ENCODE measurements at places on chromosomes 7 and 10.
A peak's percentile ranks its signal among the peaks of the same experiment; 100 is the strongest.

- no peak for DNase-seq
Measured at GRCh38 chr7:84847790-84848189, 339.1 kb downstream of the SEMA3D start.

GRCh38 chr7:51679358-51679757, 362.7 kb upstream of the COBL start:
- no peak for DNase-seq

- DNase-seq, result no peak
Measured at GRCh38 chr7:76346097-76346496, 12.7 kb downstream of the YWHAG start.

DNA sequence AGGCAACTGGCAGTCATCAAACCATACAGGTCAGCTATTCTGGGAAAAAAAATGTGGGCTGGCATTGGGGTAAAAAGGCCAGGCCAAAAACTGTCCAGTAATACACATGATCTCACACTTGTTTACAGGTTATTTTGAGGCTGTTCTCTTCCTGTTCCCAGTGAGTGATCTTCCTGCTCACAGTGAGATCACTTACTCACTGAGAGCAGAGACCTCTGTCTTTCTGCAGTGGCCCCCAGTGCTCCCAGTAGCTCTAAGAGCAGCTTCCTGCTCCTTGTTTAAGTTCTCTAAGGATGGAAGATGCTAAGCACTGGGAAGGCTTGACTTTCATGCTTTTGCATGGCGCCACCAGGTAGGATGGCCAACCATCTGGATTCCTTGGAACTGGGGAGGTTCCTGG, 93.5 kb upstream of the KIAA1217 start:
- DNase-seq, result no peak

- no peak for DNase-seq
Measured at GRCh38 chr7:129865925-129866201, 86.9 kb downstream of the UBE2H start.

GRCh38 chr7:22485189-22485588, 14.8 kb downstream of the STEAP1B start:
- no peak for DNase-seq

GRCh38 chr7:7156663-7157062, 25.7 kb upstream of the C1GALT1 start:
- DNase-seq, result no peak

GRCh38 chr10:133237241-133237587, 441 bp upstream of the VENTX start:
- DNase-seq, result peak; percentile 46

DNA sequence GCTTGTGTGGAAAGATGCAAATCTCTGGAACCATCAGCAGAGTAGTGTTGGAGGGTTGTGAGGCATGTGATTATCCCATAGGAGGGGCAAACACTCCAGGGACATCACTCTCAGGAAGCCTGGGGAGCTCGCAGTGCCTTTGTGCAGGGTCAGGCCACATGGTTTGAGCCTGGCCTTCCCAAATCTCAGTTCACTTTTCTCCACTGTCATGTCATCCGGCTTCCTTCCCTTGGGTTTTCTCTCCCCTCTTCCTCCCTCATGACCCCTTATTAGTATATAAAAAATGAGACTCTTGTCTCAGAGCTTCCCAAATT, 20.4 kb downstream of the TSPAN14 start:
- no peak for DNase-seq

- no peak for DNase-seq
Measured at GRCh38 chr10:78540355-78541076, 506.9 kb downstream of the RPS24 start.

DNA sequence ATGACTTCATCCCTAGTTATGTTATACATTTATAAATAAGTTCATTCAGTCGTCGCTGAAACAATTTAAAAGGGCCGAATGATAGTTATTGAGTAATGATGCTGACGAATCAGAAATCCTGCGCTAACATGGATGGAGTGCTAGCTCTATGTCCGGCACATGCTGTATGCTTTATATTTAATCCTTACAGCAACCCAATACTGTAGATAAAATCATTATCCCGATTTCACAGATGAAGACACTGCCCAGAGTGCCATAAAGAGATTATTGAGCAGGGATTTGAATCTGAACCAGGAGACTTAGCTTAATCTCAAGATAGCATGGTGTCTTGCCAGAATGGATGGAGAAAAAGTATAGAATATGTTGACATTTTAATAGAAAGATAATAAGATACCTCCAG, 1.1 kb upstream of the ICA1 start:
- no peak for DNase-seq

GRCh38 chr10:122815458-122815857, 30.2 kb downstream of the CUZD1 start:
- DNase-seq, result no peak

GRCh38 chr7:132782777-132783640, 206.7 kb upstream of the PLXNA4 start:
- DNase-seq, result no peak

- DNase-seq, result no peak
Measured at GRCh38 chr10:98150544-98150943, 16.1 kb downstream of the R3HCC1L start.

DNA sequence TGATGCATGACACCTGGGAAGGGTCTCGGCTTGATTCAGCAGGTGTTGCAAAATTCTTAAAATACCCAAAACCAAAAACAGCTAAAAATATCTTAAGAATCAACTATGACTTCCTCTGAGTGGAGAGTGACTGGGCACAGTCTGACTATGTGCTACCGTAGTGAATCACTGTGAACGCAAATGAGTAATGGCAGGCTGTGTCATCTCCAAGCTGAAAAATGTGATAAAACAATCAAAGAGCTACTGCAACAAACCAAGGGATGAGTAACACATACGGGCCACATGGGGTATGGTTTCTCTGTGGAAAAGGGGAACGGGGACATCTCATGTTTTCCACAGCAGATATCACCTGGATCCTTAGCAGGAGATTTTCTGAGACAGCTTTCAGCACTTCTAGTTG, 127.5 kb downstream of the ABCA13 start:
- DNase-seq, result no peak

- DNase-seq, result no peak
Measured at GRCh38 chr7:17033245-17033644, 151.5 kb upstream of the AGR3 start.

GRCh38 chr7:53596230-53596629, 560.8 kb downstream of the POM121L12 start:
- DNase-seq, result no peak

- DNase-seq, result no peak
Measured at GRCh38 chr7:25707768-25708620, 444.0 kb upstream of the NFE2L3 start.

GRCh38 chr7:105764506-105764905, 111.9 kb downstream of the ATXN7L1 start:
- no peak for DNase-seq

DNA sequence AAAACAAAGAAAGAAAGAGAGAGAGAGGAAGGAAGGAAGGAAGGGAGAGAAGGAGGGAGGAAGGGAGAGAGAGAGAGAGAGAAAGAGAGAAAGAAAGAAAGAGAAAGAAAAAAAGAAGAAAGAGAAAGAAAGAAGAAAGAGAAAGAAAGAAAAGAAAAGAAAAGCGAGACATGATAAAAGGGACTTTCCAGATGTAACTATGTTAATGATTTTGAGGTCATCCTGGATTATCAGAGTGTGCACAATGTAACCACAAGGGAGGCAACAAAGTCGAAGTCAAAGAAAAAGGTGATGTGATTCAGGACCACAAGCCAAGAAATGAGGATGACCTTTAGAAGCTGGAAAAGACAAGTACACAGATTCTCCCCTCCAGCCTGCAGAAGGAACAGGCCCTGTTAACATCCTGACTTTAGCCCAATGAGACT, 48.9 kb upstream of the PAX2 start:
- DNase-seq, result no peak

DNA sequence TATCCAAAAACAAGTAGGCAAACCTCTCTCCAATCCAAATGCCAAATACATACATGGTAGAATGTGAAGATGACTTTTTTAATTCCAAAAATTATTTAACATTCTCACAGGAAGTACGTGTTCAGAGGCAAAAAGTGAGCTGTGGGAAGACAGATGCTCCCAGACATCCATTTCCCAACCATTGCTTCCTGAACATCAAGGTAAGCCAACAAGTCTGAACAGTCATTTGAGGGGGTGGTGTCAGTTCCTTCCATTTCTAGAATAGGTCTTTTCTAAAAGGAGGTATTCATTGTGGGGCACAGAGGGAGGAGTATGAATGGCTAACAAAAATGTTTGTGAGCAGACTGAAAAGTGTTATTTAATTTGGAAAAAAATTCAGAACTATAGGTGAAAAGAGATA, 49.1 kb downstream of the OSBPL3 start:
- DNase-seq, result no peak

- DNase-seq, result no peak
Measured at GRCh38 chr10:91521439-91521838, 111.3 kb downstream of the HECTD2 start.

- DNase-seq, result no peak
Measured at GRCh38 chr10:26944261-26944882, 83.6 kb upstream of the ABI1 start.

DNA sequence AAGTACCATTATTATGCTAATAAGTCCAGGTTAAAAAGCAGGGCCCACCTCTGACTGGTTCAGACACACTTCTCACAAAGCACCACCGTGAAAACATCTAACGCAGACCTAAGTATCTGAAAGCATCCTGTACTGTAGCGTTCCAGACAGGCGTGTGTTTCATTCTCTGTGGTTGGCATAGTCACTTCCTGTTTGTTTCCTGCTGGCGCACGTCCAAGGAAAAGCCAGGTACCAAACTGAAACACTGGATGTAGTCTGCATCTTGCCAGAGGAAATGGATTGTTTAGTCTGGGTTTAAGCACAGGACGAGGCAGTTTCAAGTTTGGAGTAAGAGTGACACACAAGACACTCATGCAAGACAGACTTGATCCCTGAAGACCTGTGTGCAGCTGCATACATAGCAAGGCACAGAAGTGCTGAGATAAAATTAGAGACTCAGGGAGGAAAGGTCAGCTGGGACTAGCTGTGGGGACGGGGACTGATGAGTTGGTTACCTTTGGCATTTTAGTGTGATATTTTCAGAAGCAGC, 23.3 kb downstream of the BPGM start:
- DNase-seq, result no peak

Data from nephron progenitor cell (in vitro differentiated cells).